GDM1 (cell line): ENCODE measurements at places on chromosomes 16 and 17.

GRCh38 chr16:19542138-19542821 is 13.2 kb upstream of the VPS35L start:
- no peak for DNase-seq

GRCh38 chr16:65305266-65305959 is 183.6 kb upstream of the CDH11 start:
- no peak for DNase-seq

- DNase-seq = no peak
Measured at GRCh38 chr17:48746916-48747444, 18.4 kb upstream of the HOXB13 start.

GRCh38 chr16:88921591-88921990 is 55.1 kb upstream of the PABPN1L start:
- no peak for DNase-seq

GRCh38 chr16:9610727-9611126 is 519.3 kb downstream of the HAPSTR1 start:
- DNase-seq = no peak
